ENCODE measurements at places on chromosomes 7 and 10.

DNA sequence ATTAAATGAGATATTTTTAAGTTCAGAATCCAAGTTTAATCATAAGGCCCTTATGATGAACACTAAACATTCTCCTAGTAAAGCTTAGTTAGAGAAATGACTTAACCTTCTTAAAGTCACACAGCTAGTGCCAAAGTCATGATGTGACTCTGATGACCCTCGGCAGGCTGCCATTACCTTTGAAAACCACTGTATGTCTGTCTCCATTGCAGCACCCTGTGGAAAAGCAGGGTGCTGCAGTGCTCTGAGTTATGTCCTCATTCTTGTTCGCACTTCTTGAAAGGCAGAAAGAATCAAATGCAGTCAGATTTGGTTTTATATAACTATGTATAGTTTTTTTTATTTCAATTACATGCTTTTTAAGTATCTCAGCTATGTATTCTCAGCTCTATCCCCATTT is 105.0 kb downstream of the PHTF2 start:
- DNase-seq, result no peak

DNA sequence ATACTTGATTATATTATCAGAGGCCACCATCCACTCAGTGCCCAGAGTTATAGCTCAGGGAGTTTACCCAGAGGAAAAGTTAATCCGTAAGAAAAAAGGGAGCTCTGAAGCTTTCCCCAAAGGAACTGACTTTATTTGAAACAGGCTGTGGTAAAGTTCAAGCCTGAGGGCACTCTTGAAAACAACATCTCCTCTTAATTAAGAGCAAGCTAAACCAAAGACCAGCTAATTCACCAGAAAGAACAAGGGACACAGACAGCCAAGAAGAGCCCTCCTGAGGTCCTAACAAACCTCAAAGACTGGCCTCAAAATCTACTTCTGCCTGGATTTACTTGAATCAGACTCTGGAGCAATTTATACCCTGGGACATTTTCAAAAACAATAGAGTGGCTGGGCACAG is 159.6 kb upstream of the CHST15 start:
- no peak for DNase-seq

GRCh38 chr10:67114945-67115344 is 189.1 kb downstream of the LRRTM3 start:
- DNase-seq, result no peak

DNA sequence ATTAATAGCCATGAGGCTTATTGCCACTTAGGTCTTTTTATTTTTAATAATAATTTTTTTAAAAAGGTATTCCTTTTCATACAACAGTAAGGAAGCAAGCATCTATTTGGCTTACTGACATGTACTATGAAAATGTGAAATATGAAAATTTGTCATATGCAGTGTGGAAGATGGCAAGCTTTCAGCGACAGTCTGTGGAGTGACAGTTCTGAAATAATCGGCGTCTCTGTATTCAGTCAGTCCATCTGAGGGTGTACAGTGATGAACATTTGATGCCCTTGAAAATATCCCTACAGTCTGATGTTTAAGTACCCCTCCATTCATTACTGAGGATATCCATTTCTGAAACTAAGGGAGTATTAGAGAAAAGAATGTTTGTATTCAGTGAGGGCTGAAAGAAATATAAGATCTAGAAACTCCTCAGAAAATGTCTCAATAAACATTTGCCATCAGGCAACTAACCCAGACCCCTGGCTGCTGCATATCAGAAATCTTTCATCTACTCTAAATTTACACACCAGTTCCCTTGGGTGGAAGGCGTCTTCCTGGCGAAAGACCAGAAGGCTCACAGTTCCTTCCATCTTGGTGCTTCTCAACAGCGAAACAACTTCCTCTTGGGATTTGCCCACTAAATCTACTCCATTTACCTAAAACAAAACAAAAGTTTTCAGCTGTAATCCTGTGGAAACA is 440.6 kb downstream of the PARD3 start:
- DNase-seq, result no peak

DNA sequence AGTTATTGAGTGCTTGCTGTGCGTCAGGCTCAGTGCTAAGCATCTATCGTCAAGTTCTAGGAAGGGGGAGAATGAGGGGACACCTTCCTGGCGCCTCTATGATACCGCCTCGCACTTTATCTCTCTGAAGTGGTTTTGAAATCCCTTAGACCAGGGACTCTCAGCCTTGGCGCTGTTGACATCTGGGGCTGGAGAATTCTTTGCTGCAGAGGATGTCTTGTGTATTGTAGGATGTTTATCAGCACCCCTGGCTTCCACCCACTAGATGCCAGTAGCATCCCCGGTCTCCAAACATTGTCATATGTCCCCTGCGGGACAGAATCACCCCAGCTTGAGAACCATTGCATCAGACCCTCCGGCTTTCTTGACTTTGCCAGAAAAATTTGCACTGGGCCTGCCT is 285.5 kb downstream of the CCDC3 start:
- DNase-seq, result no peak

DNA sequence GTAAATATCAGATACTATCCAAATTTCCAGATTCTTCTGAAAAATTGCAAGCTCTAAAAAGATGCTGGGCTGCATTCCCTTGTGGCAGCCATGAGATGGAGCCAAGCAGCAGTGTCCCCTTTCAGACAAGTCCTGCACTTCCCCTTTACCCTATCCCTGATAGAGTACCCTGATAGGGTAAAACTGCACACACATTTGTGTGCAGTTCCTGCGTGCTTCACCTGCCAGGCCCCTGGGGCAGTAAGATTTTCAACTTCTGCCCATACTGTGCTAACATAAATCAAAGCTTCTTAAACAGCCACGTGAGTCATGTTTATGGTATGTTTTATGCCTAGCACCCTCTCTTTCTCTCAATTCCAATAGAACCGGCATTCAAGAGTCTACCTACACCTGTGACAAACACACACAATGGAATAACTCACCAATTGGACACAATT is 52.2 kb downstream of the IFIT5 start:
- no peak for DNase-seq

GRCh38 chr7:31052487-31052840 is 356 bp downstream of the ADCYAP1R1 start:
- no peak for DNase-seq

GRCh38 chr10:3272300-3272699 is 99.7 kb upstream of the PITRM1 start:
- DNase-seq, result no peak

DNA sequence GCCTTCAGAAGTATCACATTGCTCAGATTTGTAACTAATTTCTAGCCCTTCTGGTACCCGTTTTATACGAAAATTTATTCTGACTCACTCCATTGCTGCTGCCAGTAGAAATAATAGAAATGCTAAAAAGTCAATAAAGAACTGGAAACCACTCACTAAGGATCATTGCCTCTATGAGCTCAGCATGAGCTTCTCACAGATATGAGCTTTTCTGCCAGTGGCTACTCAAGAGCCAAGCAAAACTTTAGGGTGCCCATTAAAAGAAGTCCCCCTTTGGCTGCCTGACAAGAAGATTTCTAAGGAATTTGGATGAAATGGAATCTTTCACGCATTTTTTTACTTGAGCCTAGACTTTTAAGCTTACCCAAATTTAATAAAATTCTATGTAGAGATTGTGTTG is 52.5 kb downstream of the GPR37 start:
- DNase-seq, result no peak

DNA sequence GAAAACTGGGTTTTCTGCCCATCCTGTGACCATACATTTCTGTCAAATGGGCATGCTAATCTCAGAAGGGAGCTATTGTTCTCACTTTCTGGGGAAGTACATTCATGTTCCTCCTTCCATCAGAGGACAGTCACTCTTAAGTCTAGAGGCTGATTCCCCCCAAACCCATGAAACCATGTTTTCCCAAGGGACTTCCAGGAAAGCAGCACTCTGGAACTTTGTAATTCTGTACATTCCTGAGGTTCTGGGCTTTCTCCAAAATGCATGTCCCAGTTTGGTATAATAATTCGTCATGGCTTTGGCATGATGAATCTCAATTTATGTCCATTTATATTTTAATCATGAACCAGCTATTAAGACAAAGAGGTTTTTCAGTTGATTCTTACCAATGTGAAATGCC is 688.1 kb downstream of the LRMDA start:
- peak; percentile 84 for DNase-seq

DNA sequence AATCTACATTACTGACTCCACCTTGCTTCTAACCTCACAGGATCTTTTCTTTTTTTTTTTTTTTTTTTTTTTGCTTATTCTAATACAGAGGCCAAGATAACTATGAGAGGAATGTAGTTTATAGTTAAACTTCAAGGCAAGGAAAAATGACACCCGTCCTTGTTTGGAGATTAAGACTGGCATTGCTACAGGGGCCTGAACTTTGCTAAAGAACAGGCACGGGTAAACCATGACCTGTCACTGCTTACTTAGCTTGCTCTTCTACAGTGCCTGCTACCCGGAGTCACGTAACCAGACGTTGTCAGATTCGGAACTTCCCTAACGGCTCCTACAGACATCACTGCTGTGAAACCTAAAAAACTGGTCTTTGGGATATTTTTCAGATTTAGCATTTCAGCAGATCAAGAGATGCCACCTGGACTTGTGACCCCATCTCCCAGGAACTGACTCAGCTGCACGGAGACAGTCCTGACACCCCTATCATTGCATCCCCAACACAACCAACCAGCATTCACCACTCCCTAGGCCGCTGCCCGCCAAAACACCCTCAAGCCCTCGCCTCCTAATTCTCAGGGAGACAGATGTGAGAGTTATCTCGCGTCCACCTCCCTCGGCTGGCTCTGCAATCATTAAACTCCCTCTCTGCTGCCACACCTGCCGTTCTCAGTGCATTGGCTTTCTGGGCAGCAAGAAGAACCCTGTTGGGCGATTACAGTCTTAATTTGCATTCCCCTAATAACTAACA is 27.5 kb downstream of the MAD1L1 start:
- DNase-seq, result no peak
